ENCODE measurements at places on chromosomes 7 and 10.

- DNase-seq, result no peak
Observed at GRCh38 chr10:119084896-119085295, 4.3 kb upstream of the EIF3A start.

GRCh38 chr7:111827863-111828504 lies 265.7 kb upstream of the IMMP2L start:
- DNase-seq, result no peak

DNA sequence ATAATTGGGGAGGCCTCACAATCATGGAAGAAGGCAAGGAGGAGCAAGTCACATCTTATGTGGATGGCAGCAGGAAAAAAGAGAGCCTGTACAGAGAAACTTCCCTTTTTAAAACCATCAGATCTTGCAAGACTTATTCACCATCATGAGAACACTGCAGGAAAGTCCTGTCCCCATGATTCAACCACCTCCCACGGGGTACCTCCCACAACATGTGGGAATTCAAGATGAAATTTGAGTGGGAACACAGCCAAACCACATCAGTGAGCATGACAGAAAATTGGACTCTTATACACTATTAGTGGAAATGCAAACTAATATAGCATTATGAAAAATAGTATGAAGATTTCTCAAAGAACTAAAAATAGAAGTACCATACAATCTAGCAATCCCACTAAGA lies 271.2 kb downstream of the MAGI2 start:
- no peak for DNase-seq

GRCh38 chr10:101114646-101115045 lies 16.5 kb upstream of the TLX1 start:
- DNase-seq, result no peak

- no peak for DNase-seq
Observed at GRCh38 chr10:30728766-30729165, 99.2 kb upstream of the LYZL2 start.

GRCh38 chr7:127390817-127391590 lies 1.5 kb downstream of the ZNF800 start:
- no peak for DNase-seq

Measured in right cardiac atrium (tissue), 5 donors.